Eye (tissue), 1 donor: ENCODE measurements at places on chromosomes 5 and 9.
A peak's percentile ranks its signal among the peaks of the same experiment; 100 is the strongest.

GRCh38 chr5:35092703-35093102 is 45.0 kb upstream of the AGXT2 start:
- no peak for DNase-seq

- DNase-seq: peak; percentile 56
Observed at GRCh38 chr5:14560091-14560595, 21.4 kb upstream of the OTULINL start.

- DNase-seq: no peak
Observed at GRCh38 chr5:145619806-145620310, 215.3 kb downstream of the PRELID2 start.

- DNase-seq: peak; percentile 25
Observed at GRCh38 chr5:4313138-4313537, 717.5 kb downstream of the IRX1 start.

DNA sequence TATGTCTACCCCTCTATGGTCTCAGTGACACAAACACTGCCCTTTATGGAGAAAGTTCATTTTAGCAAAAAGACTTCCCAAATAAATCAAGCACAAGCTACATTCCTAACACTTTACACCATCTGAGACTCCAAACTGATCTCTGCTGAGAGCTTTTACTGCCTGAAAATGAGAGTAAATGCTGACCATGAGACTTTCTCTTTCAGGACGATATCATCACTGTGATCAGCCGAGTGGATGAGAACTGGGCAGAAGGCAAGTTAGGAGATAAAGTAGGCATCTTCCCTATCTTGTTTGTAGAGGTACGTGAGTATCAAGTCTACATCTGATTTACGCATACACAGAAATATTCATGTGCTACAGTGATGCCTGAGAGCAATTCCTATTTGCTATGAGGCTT is 67.5 kb downstream of the SH3RF2 start:
- no peak for DNase-seq

GRCh38 chr5:144151026-144151425 is 19.4 kb downstream of the YIPF5 start:
- no peak for DNase-seq

GRCh38 chr5:95924720-95925377 is 36.8 kb downstream of the ELL2 start:
- peak; percentile 79 for DNase-seq

DNA sequence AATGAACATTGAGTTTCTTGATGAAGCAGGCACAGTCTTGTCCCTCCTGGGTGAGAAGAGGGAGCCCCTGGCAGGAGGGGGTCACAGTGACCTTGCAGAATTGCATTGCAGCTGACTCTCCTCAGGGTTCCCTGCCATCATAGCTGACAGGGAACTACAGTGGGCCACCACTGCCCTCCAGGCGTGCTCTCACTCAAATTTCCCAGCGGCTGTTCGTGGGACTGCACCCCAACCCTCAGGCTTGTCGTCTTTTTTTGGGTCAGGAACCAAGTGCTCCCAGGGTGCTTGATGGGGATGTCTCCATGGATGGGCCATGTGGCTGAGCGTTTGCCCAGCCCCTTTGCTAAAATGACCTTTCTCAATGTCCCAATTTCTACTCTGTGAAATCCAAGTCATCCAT is 215.8 kb downstream of the MELK start:
- DNase-seq: no peak

DNA sequence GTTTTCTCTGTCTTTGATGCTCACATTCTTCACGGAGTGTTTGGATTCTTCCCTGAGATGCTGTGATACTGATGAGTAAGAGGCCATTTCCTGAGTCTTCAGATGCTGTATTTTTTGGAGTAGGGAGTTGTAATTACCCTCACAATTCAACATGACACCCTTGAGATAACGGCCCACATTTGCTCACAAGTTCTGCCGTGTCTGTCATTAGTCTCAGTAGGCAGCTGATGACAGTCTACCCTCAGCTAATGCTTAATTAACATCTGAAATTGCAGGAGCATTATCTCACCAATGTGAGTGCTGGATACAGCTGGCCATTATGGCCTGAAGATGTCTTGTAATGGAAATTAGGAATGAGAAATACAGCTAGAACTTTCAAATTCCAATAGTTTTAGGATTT is 307.1 kb upstream of the ADCY2 start:
- no peak for DNase-seq

- DNase-seq: no peak
Observed at GRCh38 chr9:136882109-136882946, 4.0 kb upstream of the TRAF2 start.

- DNase-seq: no peak
Observed at GRCh38 chr5:175847503-175847902, 23.9 kb upstream of the CPLX2 start.
